Activated T-cell treated with anti-CD3 and anti-CD28 coated beads for 4 hours (primary cell): ENCODE measurements at places on chromosomes 13 and 19.

DNA sequence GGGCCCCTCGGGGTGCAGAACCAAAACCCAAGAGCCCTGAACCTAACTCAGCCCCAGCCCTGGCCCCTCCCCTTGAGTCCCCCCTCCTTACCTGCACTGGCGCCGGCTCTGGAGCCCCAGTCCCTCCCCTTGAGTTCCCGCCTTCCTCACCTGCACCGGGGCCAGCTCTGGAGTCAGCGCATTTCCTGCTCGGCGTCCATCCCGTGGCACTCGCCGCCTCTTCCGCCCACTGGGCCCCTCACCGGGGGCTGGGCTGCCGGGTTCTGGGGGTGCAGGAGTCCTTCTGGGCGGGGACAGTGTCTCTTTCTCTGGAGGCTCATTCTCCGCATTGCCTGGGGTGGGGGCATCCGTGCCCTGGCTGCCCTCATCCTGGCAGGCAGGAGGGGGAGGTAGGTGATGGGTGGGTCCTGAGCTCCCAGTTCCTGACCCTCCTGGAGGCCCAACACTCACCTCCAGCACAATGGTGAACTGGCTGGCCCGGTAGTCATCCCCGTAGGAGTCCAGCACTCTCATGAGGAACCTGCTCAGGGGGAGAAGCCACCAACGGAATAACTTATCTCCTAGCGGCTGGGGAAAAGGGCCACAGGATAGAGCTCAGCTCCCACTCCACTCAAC, 5.3 kb downstream of the NDUFA3 start:
- no peak for DNase-seq

- no peak for DNase-seq
Observed at GRCh38 chr19:17646441-17646840, 41.7 kb downstream of the UNC13A start.

- DNase-seq: no peak
Observed at GRCh38 chr19:14561249-14561648, 10.6 kb downstream of the NDUFB7 start.

GRCh38 chr19:45357445-45357783, 13.0 kb downstream of the ERCC2 start:
- no peak for DNase-seq

- no peak for DNase-seq
Observed at GRCh38 chr13:68806125-68806524, 1301.5 kb upstream of the ATXN8OS start.

- DNase-seq: no peak
Observed at GRCh38 chr19:3225169-3225485, 666 bp downstream of the CELF5 start.

DNA sequence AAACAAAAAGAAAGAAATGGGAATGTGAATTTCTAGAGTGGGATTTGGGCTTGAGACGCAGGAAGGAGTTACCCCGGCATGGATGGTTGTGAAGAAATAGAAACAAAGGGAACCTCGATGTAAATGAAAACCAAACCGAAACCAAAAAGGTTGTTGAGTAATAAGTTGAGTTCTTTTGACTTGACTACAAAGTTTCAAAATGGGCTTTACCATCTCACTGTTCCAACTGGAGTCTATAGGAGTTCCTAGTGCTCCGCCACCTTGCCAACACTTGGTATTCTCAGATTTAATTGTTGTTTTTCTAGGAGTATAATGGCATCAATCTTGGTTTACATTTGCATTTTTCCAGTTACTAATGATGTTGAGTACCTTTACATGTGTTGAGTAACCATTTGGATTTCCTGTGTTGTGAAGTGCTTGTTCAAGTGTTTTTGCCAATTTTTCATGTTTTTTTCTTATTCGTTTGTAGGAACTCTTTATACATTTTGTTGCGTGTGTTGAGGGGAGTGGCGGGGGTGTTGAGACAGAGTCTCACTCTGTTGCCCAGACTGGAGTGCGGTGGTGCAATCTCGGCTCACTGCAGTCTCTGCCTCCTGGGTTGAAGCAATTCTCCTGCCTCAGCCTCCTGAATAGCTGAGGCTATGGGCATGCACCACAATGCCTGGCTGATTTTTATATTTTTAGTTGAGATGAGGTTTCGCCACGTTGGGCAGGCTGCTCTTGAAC, 9.2 kb downstream of the UBE2S start:
- DNase-seq: no peak

GRCh38 chr19:51564791-51565190, 6.3 kb upstream of the ZNF175 start:
- DNase-seq: no peak

- DNase-seq: no peak
Observed at GRCh38 chr13:97548138-97548537, 114.2 kb downstream of the RAP2A start.

DNA sequence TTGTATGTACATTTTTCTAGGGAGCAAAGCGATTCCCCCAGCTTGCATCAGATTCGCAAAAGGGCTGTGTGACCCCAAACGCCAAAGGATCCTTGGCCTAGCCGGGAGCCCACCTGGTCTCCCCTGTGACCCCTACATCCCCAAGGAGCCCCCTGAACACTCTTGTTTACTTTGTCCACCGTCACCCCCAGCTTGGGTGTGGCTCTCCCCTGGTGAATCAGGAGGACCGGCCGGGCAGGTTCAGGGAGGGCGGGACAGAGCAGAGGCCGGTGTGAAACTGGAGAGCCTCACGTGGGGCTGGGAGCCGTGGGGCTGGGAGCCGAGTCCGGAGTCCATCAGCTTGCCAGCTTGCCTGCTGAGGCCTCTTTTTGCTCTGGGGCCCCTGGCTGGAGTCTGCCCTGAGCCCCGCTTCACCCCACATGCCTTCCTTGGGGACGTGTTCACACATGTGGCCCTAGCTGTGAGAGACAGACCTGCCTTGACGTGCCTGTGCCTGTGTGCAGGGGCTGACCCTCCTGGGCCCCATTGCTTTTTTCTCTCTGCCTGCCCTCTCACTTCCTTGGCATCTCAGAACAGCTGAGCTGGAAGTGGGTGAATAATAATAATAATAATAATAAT, 2.0 kb downstream of the ITPKC start:
- DNase-seq: no peak

DNA sequence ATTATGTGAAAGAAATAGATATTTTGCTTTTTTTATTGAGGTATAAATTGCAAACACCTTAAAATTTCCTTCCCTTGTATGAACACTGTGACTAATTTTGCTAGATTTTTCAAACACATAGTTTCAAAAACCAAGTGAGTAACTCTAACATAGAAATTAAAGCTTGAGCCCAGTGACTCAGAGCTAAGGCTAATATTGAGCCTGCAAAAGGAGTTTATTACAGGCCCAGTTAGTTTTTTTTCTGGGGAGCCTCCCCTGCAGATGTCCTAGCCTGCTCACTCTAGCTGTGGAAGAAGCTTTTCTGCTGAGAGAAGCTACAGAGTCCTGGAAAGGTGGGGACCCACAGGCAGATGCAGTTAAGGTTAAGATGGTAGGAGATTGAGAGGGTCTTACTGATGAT, 3.4 kb downstream of the ZNF430 start:
- DNase-seq: no peak

DNA sequence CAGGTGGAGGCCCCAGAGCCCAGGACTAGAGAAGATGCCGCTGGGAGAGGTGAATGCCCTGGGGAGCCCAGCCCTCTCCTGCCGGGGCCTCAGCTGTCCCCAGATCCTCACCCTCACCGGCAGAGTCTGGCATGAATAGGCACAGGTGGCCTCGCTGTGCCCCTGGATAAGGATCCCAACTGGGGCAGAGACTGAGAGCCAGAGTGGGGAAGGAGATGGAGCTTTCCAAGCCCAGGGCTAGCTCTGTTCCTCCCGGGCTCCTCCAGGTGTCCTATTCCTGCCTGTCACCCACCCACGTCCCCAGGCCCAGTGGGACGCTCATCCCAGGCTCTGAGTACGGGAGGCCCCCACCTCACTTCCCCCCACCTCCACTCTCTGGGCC, 16.5 kb downstream of the PRR36 start:
- no peak for DNase-seq

DNA sequence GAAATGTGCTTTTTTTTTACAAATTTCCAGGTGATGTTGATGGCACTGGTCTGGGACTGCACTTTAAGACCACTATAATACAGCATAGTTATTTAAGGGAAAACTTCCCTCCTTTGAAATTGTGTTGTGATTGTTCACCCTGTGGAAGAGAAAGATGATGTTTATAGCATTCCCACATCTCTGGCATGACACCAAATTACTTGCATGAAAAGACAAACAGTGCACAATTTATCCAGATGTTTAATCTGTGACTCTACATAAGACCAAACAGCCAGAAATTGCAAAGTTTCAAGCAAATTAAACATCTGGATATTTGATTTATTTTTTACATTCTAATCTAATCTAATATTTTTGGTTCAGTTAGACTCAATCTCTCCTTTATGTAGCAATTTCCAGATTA, 51.6 kb downstream of the UFM1 start:
- no peak for DNase-seq

DNA sequence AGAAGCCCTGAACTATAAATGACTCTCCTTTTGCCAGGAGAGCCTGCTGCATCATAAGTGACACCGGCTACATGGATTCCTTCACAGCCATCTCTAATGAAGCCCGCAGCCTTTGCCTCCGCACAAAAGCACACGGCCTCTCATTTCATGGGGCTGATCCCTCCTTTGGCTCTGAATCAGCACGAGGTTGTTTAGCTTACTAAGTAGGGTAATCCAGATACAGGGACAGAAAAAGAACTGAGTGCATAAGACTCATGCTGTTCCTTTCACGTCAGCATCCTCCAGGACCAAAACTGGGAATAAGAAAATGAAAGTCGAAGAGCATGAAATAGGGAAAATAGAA, 136.3 kb downstream of the DCT start:
- DNase-seq: no peak

GRCh38 chr13:44848920-44849676, 140.2 kb downstream of the NUFIP1 start:
- DNase-seq: no peak
